Cardiac fibroblast (primary cell): ENCODE measurements at places on chromosomes 11 and 22.

- peak; percentile 36 for DNase-seq
These were observed 12.7 kb downstream of the RPL3 start for GRCh38 chr22:39306456-39307361.

DNA sequence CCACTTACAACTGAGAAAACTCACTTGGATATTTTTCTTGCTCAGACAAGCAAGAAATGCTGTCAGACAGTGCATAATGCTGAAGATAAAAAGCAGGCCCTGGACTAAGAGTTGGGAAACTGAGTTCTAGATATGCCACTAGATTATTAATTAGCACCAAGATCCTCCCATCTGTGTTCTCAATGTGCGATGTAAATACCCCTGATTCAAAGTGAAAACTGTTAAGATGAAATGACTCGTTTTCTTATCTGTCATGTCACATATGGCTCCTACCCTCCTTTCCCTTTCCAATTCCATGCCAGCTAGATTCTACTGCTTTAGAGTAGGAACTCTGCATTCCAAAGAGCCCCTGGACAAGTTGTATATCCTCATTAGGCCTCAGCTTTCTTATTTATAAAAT lies 88.9 kb upstream of the CLNS1A start:
- DNase-seq: peak; percentile 2

GRCh38 chr11:12128301-12128751 lies 17.9 kb downstream of the MICAL2 start:
- DNase-seq: no peak

DNA sequence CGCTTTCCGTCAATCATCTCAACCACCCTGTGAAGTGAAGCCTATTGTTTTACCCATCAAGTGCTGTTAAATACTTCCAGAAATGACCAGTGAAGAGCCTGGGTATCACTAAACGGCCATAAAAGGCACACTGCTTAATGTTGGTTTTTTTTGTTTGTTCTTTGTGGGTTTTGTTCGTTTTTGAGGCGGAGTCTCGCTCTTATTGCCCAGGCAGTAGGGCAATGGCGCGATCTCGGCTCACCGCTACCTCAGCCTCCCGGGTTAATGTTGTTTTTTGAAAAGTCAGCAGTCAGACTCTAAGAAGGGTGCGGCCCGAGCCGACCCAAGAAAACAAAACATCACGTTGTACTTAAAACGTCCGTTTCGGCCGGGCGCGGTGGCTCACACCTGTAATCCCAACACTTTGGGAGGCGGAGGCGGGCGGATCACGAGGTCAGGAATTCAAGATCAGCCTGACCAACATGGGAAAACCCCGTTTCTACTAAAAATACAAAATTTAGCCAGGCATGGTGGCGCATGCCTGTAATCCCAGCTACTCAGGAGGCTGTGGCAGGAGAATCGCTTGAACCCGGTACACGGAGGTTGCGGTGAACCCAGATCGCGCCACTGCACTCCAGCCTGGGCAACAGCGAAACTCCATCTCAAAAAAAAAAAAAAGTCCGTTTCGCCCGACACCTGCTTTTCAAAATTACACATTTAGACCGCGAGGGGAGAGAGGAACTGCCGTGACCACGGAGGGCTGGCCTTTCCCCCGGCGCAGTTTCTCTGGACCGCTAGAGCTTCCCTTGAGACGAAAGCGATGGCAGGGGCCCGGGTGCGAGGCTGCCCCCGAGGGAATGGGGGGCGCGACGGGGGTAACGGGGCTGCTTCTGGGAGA lies 714 bp downstream of the CD59 start:
- DNase-seq: peak; percentile 42

- peak; percentile 90 for DNase-seq
These were observed 35.0 kb upstream of the CRTAM start for GRCh38 chr11:122803306-122803705.

GRCh38 chr11:82750643-82751139 lies 17.0 kb upstream of the FAM181B start:
- no peak for DNase-seq

DNA sequence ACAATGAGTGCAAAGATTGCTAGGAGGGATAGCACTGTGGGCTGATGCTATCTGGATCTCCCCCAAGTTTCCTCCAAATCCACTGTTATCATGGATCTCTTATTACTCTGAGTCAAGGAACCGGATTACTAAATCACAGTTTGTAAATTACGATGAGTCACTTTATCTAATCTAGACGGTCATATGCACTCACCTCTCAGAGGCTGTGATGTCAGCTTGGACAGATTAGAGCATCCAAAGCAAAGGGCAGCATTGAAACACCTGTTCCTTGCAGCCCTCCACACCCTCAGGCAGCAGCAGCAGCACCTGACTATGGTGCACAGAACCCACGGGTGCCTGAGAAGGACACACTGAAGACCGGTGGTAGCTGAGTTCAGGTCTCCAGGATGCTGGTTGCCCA lies 14.0 kb upstream of the POU2AF1 start:
- DNase-seq: no peak
